ENCODE measurements at places on chromosomes 4 and X. TPM values are rescaled to one million over a fixed set of nuclear protein-coding genes. Genes with fewer than 3 reads are reported as not detected.

The TAF9B gene
- total RNA-seq: 16.3 TPM

The ARL13A gene
- not detected for total RNA-seq

The SPATA4 gene
- 0.22 TPM for total RNA-seq

The ZNF518B gene
- total RNA-seq: 23.2 TPM

The FOXR2 gene
- not detected for total RNA-seq

The BRS3 gene
- not detected for total RNA-seq

The GYPE gene
- not detected for total RNA-seq

The NAP1L3 gene
- total RNA-seq: 0.31 TPM

The WDR45 gene
- 125 TPM for total RNA-seq

The CXorf49 gene
- total RNA-seq: not detected

The MTNR1A gene
- not detected for total RNA-seq

The RIBC1 gene
- 0.52 TPM for total RNA-seq

The TLR3 gene
- total RNA-seq: 2.5 TPM

The LDB2 gene
- total RNA-seq: 16.1 TPM

The NDST3 gene
- not detected for total RNA-seq

The CT45A1 gene
- not detected for total RNA-seq

All from gastrocnemius medialis (tissue), 4 donors.